ENCODE measurements at places on chromosomes 4 and X.
A peak's percentile ranks its signal among the peaks of the same experiment; 100 is the strongest.

- peak; percentile 34 for DNase-seq
Measured at GRCh38 chr4:6355052-6355451, 85.4 kb downstream of the WFS1 start.

GRCh38 chrX:106711375-106711774 lies 15.1 kb upstream of the RNF128 start:
- DNase-seq = no peak

DNA sequence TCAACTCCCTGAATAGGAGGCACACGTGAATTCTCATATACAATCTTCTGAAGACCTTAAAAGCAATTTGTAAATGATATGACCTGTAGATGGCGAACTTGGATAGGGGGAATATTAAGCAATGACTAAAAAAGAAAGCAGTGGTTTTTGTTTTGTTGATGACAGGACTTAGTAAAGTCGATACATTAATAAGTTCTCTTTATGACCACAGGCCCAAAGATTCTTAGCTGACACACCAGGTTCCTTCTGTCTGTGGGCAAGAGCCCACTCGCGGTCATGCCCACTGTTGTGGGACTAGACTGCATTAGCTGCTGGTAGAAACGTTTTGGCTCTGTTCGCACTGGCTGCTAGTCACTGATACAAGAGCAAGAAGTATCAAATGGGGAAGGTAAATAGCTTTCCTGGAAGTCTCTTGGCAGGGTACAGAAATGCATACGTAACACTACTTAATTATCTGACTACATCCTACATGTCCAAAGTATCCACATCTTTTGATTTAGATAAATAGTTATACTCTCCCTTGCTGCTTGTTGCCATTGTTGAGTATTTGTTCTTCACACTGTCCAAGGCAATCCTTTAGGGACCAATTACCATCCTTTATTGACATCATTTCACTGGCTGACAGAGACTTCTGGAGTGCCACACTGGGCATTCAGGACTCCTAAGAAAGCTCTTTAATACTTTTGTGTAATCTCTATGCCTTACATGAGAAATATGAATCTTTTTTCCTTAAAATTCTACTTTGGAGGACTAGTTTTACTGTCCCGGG lies 31.0 kb downstream of the ALPK1 start:
- no peak for DNase-seq

- no peak for DNase-seq
Measured at GRCh38 chrX:11375614-11376119, 82.5 kb downstream of the AMELX start.

GRCh38 chr4:14771094-14771493 lies 231.2 kb upstream of the CPEB2 start:
- DNase-seq = no peak

DNA sequence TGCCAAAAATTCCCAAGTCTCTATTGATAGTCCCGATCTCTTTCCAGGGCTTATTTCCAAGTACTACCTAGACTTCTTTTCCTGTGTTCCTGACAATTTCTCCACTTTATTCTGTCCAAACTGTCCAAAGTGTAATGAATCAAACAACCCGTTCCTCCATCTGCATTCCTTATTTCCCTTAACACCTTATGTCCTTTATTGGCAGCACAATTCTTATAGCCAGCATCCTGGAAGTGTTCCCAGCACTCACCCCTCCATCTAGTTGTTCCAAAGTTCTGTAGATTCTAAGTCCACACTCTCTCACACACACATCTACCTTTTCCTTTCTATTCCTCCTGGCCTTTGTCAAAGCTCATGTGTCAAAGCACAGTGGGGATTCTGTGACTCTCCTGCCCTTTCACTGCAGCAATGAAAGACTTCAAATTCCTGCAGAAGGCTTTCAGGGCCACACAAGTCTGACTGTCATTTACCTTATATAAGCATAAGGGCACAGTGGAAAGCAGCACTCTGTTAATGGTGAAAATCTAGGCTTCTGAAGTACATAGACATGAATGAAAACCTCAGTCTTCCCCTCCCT lies 22.1 kb downstream of the LIMCH1 start:
- no peak for DNase-seq
